ENCODE measurements at places on chromosomes 6 and 20.

- DNase-seq: no peak
These were observed 2.6 kb downstream of the ZNF165 start for GRCh38 chr6:28082939-28083338.

- no peak for DNase-seq
These were observed 164.6 kb upstream of the FAM83B start for GRCh38 chr6:54681987-54682386.

- DNase-seq: no peak
These were observed 1.6 kb downstream of the CLPSL1 start for GRCh38 chr6:35782424-35782823.

GRCh38 chr6:161085246-161085645 is 93.7 kb downstream of the MAP3K4 start:
- no peak for DNase-seq

DNA sequence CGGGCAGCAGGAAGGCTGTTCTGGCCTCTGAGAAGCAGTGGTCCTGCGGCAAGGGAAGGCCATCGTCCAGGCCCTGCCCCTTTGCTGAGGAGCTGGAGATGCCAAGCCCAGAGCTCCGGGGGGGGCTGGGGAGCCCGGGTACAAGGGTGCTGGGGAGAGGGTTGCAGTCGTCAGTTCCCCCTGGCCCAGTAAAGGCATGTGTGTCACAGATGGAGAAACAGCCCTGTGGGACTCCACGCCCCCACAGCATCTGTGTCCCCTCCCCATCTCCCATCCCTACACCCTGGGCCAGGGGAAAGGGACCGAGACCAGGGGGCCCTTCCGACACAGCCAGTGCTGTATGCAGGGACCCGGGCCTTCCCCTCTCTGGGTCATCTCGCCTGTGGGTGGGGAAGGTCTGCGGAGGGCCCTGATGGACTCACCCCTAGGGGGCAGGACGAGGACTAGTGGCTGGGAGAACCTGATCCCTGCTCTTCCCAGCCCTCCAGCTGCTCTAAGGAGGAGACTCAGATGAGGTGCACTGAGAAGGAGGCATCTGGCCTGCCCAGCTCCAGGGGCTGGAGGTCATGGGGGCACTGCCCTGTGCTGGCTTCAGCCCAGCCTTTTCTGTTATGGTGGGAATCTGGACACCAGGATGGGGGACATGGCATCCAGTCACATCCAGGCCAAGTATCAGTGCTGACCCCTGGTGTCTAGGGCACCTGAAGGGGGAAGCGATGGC is 609 bp downstream of the MYL9 start:
- no peak for DNase-seq

DNA sequence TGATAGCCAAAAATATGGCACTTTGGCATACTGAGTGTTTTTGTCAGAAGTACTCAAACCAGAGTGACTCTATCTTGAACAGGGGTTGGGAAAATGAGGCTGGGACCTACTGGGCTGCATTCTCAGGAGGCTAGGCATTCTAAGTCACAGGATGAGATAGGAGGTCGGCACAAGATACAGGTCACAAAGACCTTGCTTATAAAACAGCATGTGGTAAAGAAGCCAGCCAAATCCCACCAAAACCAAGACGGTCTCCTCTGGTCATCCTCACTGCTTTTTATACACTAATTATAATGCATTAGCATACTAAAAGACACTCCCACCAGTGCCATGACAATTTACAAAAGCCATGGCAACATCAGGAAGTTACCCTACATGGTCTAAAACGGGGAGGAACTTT is 985.1 kb downstream of the HACE1 start:
- DNase-seq: no peak

GRCh38 chr6:127538750-127539264 is 19.7 kb upstream of the MTCL3 start:
- no peak for DNase-seq

GRCh38 chr6:46269447-46270229 is 98.9 kb upstream of the ENPP5 start:
- no peak for DNase-seq

DNA sequence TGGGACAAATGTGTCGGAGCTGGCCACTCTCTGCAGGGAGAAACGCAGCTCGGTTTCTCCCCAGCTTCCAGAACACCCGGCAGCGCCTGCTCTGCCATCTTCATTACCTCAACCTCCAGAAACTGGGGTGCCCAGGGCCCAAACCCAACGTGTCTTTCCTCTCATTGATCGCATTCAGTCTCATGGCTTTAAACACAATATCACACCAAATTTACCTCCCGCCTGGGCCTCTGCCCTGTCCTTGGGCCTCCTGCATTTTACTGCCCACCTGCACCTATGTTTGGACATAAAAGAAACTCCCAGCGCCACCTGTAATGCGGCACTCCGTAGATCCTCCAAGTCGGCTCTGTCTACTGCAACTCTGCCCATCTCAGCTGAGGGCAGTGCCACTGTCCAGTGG is 22.2 kb downstream of the SERPINB6 start:
- no peak for DNase-seq

DNA sequence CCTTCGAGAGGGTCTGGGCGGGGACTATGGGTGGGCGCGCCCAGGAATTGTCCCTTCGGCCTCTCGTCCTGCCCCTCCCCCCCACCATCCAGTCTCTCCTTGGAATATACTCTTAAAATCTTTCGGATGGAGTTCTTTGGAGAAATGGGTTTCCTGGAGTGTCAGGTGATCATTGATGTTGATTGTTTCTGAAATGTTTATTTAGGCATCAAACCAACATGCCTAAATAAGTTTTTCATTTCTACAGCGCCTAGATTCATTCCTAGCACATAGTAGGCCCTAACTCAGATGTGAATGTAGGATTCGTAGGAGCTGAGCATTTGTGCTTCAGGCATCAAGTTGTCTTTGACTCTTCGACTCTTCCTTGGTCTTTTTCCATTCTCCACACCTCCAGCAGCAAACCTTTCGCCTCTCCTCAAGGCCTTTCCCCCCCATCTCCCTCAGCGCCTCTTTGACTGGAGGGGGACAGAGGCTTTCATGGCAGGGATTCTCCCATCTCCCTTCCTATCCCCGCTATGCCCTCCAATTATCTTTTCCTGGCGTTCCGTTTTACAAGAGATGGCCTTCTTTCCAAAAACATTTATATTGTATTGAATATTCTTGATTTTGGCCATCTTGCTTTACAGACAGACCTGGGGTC is 610 bp downstream of the CASP8AP2 start:
- DNase-seq: no peak
